ENCODE measurements at places on chromosomes 1 and 21. TPM values are rescaled to one million over a fixed set of nuclear protein-coding genes. Genes with fewer than 3 reads are reported as not detected.

The SFN gene
- total RNA-seq, result not detected

The PRMT6 gene
- total RNA-seq, result 25.8 TPM

The TM2D1 gene
- 44.4 TPM for total RNA-seq

The NMNAT2 gene
- total RNA-seq, result under 0.01 TPM

The LHX4 gene
- not detected for total RNA-seq

The DSCAM gene
- not detected for total RNA-seq

The FAM163A gene
- 1.00 TPM for total RNA-seq
